Neural crest cell (in vitro differentiated cells): ENCODE measurements at places on chromosomes 5 and 9. TPM values are rescaled to one million over a fixed set of nuclear protein-coding genes. Genes with fewer than 3 reads are reported as not detected.

DNA sequence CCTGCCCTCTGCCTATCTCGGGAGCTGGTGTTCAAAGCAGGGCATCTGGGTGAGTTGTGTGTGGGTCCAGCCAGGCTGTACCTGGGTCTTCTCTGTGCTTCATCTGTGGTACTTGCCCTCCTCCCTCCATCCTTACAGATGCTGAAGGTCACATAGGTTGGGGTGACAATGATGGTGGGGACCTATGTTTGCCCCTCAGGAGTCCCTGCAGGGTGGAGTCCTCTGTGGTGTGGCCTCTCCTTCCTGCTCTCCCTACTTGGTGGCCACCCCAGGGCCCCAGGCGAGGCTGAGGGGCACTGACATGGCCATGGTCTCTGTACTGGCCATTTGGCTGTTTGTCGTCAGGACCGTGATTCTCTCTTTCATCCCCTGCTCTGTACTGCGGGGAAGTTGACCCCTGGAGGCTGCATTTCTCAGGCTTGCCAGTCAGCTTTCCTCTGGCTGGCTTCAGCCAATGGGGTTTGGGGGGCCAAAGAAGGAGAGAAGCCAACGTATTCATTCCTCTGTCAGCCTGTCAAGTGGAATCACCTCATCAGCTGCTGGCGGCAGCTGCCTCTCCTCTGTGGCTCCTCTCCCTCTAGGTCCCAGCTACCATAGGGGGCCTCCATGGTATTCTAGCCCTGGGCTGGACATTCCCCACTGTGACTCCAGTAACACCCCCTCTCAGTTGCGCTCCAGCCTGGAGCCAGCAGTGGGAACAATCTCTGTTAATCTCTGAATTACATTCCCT lies 4.6 kb downstream of the DCANP1 start:
- DNase-seq, result no peak

DNA sequence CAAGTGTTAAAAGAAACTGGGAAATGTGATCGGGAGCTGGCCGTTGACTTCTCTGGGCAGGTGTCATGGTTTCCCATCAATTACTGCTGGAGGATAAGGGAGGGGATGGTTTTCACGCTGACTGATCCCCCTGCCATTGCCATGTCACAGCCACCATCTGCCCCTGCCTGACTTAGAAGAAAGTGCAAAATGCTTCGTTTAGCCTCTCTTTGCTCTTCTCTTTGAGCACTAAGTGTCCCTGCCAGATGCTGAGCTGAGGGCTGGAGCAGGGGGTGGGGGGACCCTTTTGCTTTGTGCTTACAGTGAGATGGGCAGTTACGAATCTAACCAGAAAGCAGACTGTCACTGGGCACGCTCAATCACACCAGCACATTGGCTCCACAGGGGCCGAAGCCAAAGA lies 138.4 kb upstream of the ALDH1B1 start:
- DNase-seq, result no peak

DNA sequence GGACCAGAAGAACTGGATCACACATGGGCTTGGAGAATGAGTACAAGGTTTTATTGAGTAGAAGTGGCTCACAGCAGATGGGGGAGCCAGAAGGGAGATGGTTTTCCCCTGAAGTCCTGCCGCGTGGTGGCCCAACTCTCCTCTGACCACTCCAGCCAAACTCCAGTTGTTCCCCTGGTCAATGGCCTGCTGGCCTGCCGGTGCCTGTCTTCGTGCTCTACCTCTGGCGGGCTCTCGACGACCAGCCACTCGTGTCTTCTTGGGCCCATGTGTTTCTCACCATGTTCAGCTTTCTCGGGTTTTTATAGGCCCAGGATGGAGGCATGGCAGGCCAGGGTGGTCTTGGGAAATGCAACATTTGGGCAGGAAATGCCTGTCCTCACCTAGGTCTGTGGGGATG lies 519.6 kb downstream of the CYLC2 start:
- DNase-seq, result no peak

NR5A1 gene
- 0.35 and 0.50 TPM in 2 replicates for total RNA-seq
